ENCODE measurements at places on chromosomes 1 and 21. TPM values are rescaled to one million over a fixed set of nuclear protein-coding genes. Genes with fewer than 3 reads are reported as not detected.

- DNase-seq: no peak
These were observed 29.4 kb upstream of the CD101 start for GRCh38 chr1:116971965-116972673.

Gene OR2L2
- total RNA-seq: not detected

Gene SYTL1
- total RNA-seq: 39.3 TPM

GRCh38 chr1:186295980-186296379 lies 79.1 kb downstream of the TPR start:
- no peak for DNase-seq

Gene CDCP2
- not detected for total RNA-seq

Gene CR1L
- not detected for total RNA-seq

- DNase-seq: peak; percentile 3
These were observed 119.4 kb upstream of the PRMT6 start for GRCh38 chr1:106937104-106937503.

Gene LRRC7
- total RNA-seq: not detected

Gene SIM2
- not detected for total RNA-seq

GRCh38 chr1:114470681-114471080 lies 40.3 kb downstream of the TRIM33 start:
- no peak for DNase-seq

GRCh38 chr1:22426781-22427180 lies 24.9 kb upstream of the ZBTB40 start:
- DNase-seq: no peak

DNA sequence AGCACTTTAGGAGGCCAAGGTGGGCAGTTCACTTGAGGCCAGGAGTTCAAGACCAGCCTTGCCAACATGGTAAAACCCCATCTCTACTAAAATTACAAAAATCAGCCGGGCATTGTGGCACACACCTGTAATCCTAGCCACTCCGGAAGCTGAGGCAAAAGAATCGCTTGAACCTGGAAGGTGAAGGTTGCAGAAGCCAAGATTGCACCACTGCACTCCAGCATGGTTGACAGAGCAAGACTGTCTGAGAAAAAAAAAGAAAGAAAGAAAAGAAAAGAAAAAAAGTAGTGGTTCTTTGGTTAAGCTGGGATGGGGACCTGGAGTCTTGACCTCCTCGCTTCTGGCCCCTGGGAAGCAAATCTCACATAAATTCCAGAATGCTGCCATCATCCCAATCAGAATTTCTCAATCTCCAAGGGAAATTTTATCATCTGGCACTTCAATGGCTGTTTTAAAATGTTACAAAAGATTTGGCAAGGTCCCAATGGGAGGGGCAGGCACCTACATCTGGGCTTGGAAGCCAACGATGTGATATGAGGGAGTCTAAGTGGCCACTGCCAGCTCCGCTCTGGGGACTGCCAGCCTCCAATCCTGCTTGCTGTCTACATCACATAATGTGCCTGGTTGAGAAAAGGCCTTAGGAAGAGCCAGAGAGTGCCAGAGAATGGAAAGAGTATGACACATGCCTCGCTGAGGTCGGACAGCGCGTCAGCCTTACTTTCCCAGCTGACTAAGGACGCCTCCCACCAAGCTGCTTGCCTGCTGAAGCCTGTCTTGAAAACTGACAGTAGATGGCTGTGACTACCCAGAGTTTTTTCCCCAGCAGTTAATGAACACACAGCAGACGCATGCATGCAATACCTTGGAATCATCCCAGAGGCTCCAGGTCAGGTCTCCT lies 42.1 kb upstream of the SRP9 start:
- peak; percentile 96 for DNase-seq

Gene LINGO4
- total RNA-seq: not detected

Gene VCAM1
- 0.10 TPM for total RNA-seq

DNA sequence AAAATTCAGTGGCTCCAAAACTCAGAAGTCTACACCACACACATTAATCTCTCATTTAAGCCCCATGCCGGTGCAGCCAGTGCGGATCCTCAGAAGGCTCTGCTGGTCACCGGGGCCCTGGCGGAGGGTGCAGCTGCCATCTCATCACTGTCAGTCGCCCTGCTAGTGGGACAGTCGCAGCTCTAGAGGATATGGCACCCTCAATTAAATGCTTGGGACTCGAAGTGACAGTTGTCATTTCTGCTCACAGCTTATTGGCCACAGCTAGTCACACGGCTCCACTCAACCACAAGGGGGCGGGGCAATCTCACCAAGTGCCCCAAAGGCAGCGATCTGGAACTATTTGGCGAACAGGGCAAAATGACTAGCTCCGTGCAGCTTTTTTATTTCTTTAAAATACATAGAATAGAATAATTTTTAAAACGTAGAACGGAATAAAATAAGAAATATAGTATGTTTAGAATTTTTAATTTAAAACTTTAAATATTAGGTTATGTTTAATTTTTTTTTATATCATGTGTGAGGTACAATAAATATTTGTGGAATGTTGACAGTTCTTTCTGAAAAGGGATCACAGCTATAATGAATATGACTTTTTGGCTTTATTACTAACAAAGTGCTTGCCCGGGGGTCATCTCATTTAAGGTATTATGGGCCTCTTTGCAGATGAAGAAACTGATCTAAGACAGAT lies 8.0 kb upstream of the MAN1C1 start:
- peak; percentile 54 for DNase-seq

- no peak for DNase-seq
These were observed 60.4 kb downstream of the LACTBL1 start for GRCh38 chr1:22912311-22912710.

GRCh38 chr1:171112119-171112518 lies 21.4 kb downstream of the FMO3 start:
- no peak for DNase-seq

Gene RGS1
- total RNA-seq: not detected

Gene TMEM51
- total RNA-seq: 16.6 TPM

- no peak for DNase-seq
These were observed 188.4 kb downstream of the CLIC6 start for GRCh38 chr21:34857122-34857713.

- DNase-seq: no peak
These were observed 107.0 kb upstream of the TSPAN2 start for GRCh38 chr1:115196296-115196695.

DNA sequence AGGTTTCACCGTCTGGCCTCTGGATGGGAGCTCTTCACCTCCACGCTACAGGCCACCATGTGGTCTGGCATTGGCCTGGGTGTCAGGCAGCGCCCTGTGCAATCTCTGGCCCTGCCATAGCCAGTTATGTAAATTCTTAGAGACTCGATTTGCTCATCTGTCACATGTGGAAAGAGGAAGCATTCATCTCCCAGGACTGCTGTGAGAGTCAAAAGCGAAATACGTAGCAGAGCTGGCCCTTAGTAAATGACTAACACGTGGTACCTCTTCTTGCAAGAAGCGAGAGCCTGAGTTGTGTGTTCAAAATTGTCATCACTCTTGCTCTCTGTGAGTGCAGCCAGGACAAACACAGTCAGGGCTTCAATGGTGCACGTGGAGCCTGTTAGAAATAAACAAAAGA lies 159.0 kb upstream of the BACE2 start:
- no peak for DNase-seq

All from Caki2 (cell line).